Small intestine (tissue), 16 donors: ENCODE measurements at places on chromosomes 13 and 19. TPM values are rescaled to one million over a fixed set of nuclear protein-coding genes. Genes with fewer than 3 reads are reported as not detected.

The YIF1B gene
- 17.8 TPM for polyA plus RNA-seq

- no peaks in the 10 kb centered on the region for H3K36me3 ChIP-seq
- no peaks in the 10 kb centered on the region for H3K4me1 ChIP-seq
- no peak overlapping the region for H3K27ac ChIP-seq
- DNase-seq: no peak
Measured at GRCh38 chr13:111359237-111359915, 38.9 kb downstream of the TEX29 start.

GRCh38 chr19:41735071-41735600 lies 20.2 kb upstream of the CEACAM6 start:
- DNase-seq: peak; percentile 75
- H3K4me3 ChIP-seq: no peak overlapping the region
- H3K27me3 ChIP-seq: no peaks in the 10 kb centered on the region
- H3K27ac ChIP-seq: peak overlapping the region; percentile 66
- H3K36me3 ChIP-seq: no peaks in the 10 kb centered on the region

The SUGT1 gene
- polyA plus RNA-seq: 47.5 TPM

The ZNF358 gene
- 77.5 TPM for polyA plus RNA-seq

The ZNF583 gene
- polyA plus RNA-seq: 4.1 TPM

The TEX101 gene
- polyA plus RNA-seq: not detected
